ENCODE measurements at places on chromosomes 12 and 14. TPM values are rescaled to one million over a fixed set of nuclear protein-coding genes. Genes with fewer than 3 reads are reported as not detected.
A peak's percentile ranks its signal among the peaks of the same experiment; 100 is the strongest.

DNA sequence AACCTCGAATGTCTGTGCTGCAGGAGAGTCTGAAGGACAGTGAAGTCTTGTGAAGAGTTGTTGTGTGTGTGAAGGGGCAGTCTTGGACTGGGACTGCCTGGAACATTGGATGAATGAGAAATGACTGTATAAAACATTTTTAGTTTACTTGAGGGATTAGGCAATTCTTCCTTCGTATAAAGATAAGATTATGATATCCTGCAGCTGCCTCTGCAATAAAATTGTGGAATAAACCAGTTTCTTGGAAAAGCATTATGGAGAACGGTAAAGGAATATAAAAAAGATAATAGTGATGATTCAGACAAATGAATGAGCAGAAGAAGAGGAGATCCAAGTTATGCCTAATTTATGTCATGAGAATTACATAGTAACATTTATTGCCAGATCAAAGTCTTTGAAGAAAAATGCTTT is 30.9 kb upstream of the LUM start:
- DNase-seq = no peak

DNA sequence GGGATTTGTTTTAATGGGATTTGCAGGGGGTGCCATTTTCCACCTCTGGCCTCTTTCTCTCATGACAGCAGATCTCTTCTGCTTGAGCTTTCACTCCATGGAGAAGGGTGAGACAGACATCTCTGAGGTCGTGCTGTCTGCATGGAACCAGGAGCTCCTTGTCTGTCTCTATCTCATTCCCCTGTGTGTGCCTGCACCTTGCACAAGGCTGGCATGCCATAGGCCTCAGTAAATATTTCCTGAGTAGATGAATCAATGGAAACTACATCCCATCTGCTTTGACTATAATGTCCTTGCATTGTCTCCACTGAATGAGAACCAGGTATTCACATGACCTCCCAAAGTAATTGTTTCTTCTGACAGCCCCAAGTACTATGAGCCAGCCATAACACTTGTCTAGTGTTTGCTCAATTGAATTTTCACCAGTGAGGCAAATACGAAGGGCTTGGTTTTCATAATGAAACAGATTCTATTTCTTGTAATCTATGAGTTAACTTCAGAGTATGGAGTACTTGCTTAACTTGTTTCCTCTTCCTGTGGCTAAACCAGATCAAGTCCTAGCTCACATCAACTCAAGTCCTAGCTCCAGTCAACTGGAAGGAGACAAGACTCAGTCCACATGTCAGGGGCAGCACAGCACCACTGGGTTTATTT is 32.3 kb downstream of the KCNK13 start:
- DNase-seq = no peak

DNA sequence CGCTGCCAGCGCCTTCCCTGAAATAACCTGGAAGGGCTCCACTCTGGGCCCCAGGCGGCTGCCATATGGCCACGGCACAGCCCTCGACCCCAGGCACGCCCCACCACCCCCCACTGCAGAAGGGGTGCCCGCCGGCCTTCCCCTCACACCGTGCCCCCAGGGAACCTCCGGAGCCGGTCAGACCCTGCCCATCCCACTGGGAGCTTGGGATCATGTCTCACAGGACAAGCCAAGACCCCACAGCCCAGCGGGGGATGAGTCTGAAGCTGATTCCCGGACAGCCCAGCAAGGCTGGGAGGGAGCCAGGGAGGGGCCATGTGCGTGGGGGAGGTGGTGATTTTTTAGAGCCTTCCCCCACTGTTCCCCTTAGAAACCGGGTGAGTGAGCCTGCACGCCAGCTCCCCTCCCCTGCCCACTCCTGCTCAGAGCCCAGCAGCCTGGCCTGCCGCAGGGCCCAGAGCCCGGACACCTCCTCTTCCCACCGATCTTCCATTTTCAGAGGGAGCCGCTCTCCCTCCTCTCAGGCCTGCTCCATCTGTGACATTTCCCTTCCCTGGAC is 1.4 kb downstream of the RIMBP2 start:
- peak; percentile 38 for DNase-seq

GRCh38 chr12:97597031-97597751 is 134.6 kb downstream of the RMST start:
- DNase-seq = no peak

DNA sequence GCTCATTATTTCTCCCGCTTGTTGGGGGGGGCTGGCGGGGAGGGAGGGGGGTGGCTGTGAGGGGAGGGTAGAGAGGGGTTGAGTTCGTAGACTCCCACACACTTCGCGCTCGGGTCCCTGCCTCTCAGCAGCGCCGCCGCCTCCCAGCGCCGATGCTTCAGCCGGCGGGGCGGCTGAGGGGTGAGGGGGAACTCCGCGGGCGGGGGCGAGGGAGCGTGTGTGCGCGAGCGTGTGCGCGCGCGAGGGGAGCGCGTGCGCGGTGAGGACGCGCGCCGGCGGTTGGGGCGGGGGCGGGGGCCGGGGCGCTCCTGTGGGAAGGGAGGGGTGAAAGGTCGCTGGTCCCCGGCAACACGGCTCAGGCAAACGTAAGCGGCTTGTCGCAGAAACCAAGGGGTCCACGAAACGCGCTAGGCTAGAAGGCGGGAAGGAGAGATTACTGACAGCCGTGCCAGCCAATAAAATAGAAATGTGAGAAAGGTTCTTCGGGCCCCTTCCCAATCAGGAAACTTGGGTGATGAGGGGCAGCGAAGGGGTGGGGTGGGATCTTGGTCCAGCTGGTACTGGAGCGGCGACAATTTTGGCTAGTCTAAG is 343 bp upstream of the NOVA1 start:
- DNase-seq = peak; percentile 90

GRCh38 chr12:45184147-45184963 is 31.5 kb upstream of the ANO6 start:
- no peak for DNase-seq

GRCh38 chr12:18496156-18496555 is 234.8 kb downstream of the PIK3C2G start:
- no peak for DNase-seq

DNA sequence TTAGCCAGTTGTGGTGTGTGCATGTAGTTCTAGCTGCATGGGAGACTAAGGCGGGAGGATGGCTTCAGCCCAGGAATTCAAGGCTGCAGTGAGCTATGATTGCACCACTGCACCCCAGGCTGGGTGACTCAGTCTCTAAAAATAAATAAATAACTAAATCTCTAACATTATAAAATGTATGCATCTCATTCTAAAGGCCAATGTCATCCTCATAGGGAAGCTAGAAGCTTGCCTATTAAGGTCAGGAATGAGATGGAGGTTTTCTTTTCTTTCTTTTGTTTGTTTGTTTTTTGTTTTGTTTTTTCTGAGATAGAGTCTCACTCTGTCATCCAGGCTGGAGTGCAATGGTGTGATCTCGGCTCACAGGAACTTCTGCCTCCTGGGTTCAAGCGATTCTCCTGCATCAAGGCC is 48.8 kb upstream of the PAPLN start:
- DNase-seq = no peak

GRCh38 chr14:54465654-54466053 is 23.1 kb downstream of the GMFB start:
- DNase-seq = peak; percentile 43

GRCh38 chr12:105860561-105861207 is 278.1 kb downstream of the NUAK1 start:
- DNase-seq = no peak

- no peak for DNase-seq
These were observed 34.6 kb downstream of the LMNTD1 start for GRCh38 chr12:25518512-25518911.

GRCh38 chr12:12839873-12840579 is 26.9 kb downstream of the DDX47 start:
- DNase-seq = no peak

- no peak for DNase-seq
These were observed 61.4 kb downstream of the UBR7 start for GRCh38 chr14:93268406-93268805.

GRCh38 chr14:83994020-83994419 is 1535.9 kb upstream of the FLRT2 start:
- DNase-seq = no peak

DNA sequence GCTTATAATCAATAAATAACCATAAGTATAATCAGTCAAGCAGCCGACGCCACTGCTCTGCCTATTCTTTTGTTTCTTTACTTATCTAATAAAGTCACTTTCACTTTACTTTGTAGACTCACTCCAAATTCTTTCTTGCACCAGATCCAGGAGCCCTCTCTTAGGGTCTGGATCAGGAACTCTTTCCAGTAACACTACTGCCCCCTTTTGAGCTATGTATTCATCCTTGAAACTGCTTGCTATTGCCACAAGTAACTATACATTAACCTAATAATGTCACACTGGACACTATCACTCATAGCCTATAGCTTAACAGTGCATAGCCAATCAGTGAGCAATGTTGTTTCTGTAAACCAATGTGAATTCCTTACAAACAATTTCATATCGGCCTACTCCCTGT is 2.8 kb upstream of the NID2 start:
- DNase-seq = no peak

- no peak for DNase-seq
These were observed 65.3 kb downstream of the FOXN3 start for GRCh38 chr14:89351516-89352404.

DNA sequence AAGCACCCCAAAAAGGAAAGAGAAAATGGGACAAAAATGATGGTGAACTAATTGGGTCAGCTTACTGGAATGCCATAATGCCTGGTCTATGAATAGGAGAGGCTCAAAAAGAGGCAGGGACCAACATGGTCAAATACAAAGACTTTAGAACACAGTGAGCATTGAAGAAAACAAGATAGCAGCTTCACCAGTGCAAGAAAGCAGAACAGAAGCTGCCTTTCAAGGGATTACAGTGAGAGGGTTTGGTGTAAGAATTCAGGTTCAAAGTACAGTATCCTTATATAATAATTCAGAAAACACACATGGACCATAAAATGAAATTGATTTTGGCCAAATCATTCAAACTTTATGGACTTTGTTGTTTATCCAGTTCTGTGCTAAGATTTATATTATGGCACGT is 162.1 kb downstream of the NAV3 start:
- no peak for DNase-seq

DNA sequence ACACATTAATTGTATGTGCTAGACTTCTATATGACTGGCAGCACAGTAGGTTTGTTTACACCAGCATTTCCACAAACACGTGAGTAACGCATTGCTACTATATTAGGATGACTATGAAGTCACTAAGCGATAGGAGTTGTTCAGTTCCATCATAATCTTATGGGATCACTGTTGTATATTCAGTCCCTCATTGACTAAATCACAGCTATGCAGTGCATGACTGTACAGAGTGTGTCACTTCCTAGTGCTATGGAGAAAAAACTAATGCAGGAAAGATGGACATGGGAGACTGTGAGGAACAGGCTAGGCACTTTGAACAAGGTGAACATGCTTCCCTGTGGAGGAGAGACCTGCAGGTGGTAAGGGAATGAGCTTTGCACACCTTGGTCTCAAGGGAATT is 259.8 kb downstream of the NUAK1 start:
- DNase-seq = no peak

DNA sequence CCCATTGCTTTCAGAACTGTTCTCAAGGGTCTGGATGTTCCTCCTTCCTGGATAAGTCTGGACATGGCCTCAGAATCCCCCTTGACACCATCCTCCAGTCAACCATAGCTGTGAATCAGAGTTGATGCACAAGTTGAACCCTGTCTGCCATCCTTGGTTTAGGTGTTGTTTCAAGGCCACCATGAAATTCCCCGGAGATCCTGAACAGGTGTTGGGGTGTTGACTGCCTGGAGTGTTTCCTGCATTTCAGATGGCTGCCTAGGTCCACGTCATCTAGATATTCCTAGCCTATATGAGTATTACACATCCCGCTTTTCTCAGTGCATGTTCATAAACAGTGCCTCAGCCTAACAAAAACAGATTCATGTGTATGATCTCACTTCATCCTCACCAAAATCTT is 86.7 kb upstream of the PWP1 start:
- no peak for DNase-seq

- no peak for DNase-seq
These were observed 94.8 kb downstream of the SLC24A4 start for GRCh38 chr14:92417759-92418158.

DNA sequence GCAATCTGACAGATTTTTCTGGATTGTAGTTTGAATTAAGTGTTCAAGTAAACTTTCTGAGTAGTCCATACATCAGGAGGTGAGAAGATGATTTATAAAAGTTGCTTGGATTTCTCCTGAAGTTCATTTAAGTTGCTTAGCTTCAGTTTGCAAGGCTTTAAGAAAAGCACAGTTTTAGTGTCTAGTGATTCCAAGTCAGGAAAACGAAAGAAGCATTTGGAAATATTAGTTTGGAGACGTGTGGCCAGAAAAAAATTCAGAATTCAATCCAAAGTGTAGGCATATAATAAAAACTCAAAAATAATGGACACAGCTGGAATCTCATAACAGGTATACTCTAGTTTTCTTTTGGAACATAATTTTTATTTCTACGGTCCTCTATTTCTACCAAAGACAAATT is 25.5 kb upstream of the PRICKLE1 start:
- DNase-seq = no peak

- DNase-seq = no peak
These were observed 11.0 kb downstream of the ASB2 start for GRCh38 chr14:93965287-93965821.

- no peak for DNase-seq
These were observed 10.3 kb downstream of the TWF1 start for GRCh38 chr12:43795716-43796280.

- DNase-seq = no peak
These were observed 120.1 kb downstream of the RGS6 start for GRCh38 chr14:72052356-72052755.

GRCh38 chr12:23561364-23562345 is 387.8 kb downstream of the SOX5 start:
- DNase-seq = no peak

GRCh38 chr12:69339999-69340398 is 8.2 kb upstream of the LYZ start:
- no peak for DNase-seq

DNA sequence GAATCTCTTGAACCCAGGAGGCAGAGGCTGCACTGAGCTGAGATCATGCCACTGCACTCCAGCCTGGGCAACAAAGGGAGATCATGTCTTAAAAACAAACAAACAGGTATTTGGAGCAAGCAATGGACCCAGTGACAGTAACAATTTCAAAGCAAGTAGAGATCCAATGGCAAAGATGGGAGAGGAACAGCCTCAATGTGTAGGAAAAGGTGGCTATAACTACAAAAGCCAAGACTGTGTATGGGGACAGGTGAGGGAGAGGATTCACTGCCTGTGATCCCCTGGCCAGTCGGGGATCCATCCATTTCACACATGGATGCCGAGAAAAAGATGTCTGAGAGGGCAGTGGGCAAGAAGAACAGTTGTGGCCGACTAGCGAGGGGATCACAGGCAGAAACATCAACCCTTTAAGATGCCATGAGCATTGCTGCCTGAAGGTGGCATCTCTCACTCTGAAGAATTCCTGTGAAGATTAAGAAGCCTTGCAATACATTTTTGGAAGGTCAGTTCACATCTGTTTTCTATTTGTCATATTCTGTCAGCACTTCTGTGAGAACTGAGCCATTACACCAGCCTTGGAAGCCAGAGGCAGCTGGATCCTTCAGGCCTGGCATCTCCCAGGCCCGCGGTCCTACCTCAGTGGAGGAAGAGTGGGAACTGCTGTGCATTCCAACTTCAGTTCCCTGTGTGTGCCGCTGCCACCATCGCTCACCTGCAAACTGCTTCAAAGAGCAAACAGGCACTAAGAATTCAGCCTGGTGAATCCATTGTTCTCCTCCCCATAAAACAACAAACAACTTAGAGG is 54.5 kb upstream of the FRS2 start:
- peak; percentile 28 for DNase-seq

The GDF3 gene
- 0.34 TPM for total RNA-seq

The SERPINA9 gene
- not detected for total RNA-seq

The DHRS2 gene
- 0.42 TPM for total RNA-seq

The ABCC9 gene
- total RNA-seq = 17.7 TPM

The SLC6A12 gene
- 0.64 TPM for total RNA-seq

The CPNE8 gene
- 5.9 TPM for total RNA-seq

The YARS2 gene
- total RNA-seq = 10.0 TPM

The CLEC9A gene
- total RNA-seq = not detected

The SELPLG gene
- 0.34 TPM for total RNA-seq

Data from glutamatergic neuron (in vitro differentiated cells).